Fibroblast of skin of abdomen (primary cell): ENCODE measurements at places on chromosomes 6 and 20.

DNA sequence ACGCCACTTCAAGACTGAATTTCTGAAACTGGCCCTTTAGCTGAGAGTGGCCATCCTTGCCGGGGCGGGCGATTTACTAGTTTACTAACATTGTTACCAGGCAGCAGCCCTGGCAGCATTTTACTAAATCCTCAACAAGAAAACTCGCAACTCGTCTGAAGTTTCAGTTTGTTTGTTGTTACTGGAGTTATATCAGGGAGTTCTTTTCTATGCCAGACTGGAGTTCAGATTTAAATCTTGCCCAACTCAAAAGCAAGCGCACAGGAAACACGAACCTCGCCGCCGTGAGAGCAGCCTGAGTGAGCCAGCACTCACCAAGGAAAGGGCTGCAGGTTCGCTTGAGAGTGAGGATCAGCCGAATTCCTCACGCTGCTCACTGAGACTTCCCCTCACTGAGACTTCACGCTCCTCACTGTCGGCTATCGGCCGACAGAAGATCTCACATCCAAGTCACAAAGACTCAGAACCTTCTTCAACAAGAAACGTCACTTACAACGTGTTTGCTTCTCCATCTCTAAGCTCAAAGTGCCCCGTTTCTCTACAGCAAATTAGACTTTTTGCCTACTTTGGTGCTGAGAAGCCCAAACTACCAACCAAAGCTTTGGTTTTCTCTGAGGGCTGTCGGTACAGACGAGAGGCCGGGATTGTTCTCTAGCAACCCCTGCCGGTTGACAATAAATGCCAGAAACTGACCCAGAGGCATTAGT is 78.9 kb downstream of the OLIG3 start:
- DNase-seq = peak; percentile 60

DNA sequence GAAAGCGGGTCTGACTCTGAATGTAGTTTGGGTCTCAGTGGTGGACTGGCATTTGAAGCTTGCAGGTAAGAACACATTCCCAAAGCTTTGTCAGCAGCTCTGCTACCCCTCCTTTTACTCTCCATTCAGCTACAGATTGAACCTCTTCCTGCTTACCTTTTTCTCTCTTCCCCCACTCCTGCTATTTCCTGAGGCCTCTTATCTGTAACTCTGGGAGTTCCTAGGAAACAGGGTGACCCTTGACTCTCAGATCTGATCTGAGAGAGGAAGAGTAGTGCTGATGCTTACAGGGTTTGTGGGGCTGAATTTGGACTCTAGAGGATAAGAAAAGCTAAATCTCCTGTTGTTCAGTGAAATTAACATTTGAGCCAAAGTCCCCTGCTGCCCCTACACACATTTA is 21.4 kb downstream of the BRPF3 start:
- no peak for DNase-seq

GRCh38 chr6:36430351-36430750 is 12.3 kb downstream of the PXT1 start:
- DNase-seq = peak; percentile 34

DNA sequence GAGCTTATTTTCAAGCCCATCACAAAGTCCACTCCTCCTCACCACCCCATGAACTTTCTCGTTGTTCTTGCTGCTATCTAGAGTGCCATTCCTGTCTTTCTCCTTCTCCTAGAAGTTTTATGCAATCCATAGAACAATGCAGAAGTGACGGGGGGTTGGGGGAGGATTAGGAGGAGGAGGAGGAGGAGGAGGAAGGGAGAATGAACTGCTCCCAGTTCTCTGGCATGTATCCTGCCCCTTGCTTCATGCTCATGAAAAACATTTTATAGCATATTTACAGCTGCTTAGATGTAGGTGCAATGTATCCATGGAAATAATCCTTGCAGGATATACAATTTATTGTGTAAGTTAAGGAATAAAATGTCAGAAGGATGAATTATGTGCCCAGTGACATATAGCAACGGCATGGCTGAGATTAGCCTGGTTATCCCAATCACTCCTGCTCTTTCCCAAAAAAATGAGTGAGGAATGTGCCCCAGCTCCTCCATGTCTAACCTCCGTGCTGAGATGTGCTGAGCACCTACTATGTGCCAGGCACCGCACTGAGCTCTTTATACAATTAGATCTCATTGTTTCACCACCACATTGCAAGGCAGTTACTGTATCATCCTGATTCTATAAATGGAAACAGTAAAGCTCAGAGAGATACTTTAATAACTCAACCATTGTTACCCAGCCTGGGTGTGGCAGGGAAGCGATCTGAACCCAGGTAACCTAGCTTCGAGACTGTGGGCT is 41.6 kb upstream of the TFAP2C start:
- DNase-seq = no peak

DNA sequence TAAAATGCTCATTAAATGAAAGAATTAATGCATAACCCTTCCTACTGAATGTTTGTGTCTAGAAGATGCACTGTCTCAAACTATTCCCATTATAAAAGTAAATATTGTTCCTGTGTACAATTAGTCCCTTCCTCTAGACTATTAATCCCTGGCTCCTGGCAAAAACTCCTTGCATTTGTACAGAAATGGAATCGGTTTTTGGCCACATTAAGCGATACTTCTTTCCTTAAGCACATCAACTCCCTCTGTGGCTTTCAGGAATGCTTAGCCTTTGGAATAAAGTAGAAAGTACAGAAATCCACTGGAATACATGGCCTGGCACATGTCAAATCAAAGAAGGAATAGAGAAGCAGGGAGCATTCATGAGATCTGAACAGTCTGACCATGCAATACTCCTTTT is 179.8 kb downstream of the GMPR start:
- DNase-seq = no peak

- no peak for DNase-seq
These were observed 129.6 kb downstream of the CEBPB start for GRCh38 chr20:50320005-50320900.
